Esophagus squamous epithelium (tissue), 5 donors: ENCODE measurements at places on chromosomes 5 and 9. TPM values are rescaled to one million over a fixed set of nuclear protein-coding genes. Genes with fewer than 3 reads are reported as not detected.

Gene SHROOM1
- total RNA-seq: 3.5 TPM

DNA sequence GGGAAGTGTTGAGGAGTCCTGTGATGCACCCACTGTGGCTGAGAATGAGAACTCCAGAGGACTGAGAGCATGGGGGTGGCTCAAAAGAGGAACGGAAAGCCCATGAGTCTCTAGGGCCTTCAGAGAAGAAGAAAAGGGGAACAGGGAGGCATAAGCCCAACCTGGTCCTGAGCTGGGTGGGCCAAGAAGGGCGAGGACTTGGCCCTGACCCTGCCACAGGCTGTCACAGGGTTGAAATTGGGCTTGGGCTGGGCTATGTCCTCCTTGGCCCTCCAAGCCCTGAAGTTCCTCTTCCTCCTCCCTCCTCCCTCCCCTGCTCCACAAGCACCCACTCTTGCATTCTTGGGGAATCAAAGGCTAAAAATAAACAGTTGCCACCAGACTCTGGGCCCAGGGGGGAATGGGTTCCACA lies 49.3 kb upstream of the PPARGC1B start:
- DNase-seq: no peak
- H3K4me3 ChIP-seq: no peak overlapping the region
- H3K36me3 ChIP-seq: no peaks in the 10 kb centered on the region
- no peak overlapping the region for H3K27ac ChIP-seq
- H3K27me3 ChIP-seq: no peaks in the 10 kb centered on the region

Gene PDZD2
- total RNA-seq: 22.7 TPM

GRCh38 chr9:31715250-31715649 lies 669.2 kb upstream of the ACO1 start:
- no peak overlapping the region for H3K27ac ChIP-seq
- H3K4me1 ChIP-seq: no peaks in the 10 kb centered on the region
- H3K36me3 ChIP-seq: no peaks in the 10 kb centered on the region
- DNase-seq: no peak

Gene C9
- total RNA-seq: not detected

DNA sequence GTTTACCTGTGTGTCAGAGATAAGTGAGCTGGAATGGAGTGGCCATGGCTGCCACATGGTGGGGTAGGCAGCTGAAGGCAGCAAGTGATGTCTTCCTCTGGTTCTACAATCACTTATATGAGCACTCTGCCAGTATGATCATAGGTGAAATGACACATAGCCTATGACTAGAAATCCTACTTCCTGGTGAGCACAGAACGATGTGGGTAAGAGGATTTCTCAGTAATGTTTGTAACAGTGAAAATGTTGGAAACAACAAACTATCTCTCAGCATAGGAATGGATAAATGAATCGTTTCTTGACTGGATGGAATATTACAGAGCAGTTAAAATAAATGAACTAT lies 187.0 kb upstream of the S1PR3 start:
- H3K4me1 ChIP-seq: no peaks in the 10 kb centered on the region
- H3K27me3 ChIP-seq: peaks cover 5% of the 10 kb centered on the region
- no peak overlapping the region for H3K4me3 ChIP-seq
- H3K36me3 ChIP-seq: no peaks in the 10 kb centered on the region
- H3K27ac ChIP-seq: no peak overlapping the region
